Stimulated activated CD8-positive, alpha-beta memory T cell treated with anti-CD3 and anti-CD28 coated beads, Interleukin-15, amount 100 ng/mL, for 24 hours (primary cell): ENCODE measurements at places on chromosomes 16 and 17.

DNA sequence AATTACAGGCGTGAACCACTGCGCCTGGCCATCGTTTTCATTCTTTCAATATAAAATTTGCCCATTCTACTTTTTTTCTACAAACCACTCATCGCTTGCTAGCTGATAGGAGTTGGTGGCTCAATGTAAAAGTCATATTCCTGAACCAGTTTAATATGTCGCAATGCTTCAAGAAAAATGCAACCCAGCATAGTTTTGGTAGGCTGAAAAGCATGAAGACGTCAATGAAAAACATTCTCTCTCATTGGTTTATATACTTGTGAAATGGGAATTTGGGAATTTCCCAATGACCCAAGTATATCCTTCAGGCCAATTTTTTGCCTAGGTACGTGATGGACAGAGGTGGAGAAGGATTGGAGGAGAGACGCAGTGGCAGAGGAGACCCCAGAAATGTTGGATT lies 26.9 kb downstream of the USP43 start:
- no peak for DNase-seq

DNA sequence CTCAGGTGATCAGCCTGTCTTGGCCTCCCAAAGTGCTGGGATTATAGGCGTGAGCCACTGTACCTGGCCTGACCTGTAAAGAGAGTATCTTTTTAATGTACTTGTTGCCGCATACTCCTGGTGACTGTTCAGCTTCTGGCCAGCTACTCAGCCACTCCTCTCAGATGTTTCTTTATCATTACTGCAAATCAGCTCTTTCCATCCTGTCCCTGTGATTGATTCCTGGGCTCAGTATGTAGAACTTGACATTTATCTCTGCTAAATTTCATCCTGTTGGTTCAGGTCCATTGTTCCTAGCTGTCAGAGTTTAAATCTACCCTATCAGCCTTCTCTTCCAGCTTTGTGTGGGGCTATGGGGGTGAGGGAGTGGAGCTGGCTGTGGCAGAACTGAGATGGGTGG lies 211.5 kb upstream of the ASIC2 start:
- no peak for DNase-seq

- no peak for DNase-seq
Observed at GRCh38 chr16:16869746-16870145, 490.8 kb downstream of the NPIPA7 start.

- DNase-seq = no peak
Observed at GRCh38 chr17:44887971-44888954, 11.0 kb downstream of the EFTUD2 start.

DNA sequence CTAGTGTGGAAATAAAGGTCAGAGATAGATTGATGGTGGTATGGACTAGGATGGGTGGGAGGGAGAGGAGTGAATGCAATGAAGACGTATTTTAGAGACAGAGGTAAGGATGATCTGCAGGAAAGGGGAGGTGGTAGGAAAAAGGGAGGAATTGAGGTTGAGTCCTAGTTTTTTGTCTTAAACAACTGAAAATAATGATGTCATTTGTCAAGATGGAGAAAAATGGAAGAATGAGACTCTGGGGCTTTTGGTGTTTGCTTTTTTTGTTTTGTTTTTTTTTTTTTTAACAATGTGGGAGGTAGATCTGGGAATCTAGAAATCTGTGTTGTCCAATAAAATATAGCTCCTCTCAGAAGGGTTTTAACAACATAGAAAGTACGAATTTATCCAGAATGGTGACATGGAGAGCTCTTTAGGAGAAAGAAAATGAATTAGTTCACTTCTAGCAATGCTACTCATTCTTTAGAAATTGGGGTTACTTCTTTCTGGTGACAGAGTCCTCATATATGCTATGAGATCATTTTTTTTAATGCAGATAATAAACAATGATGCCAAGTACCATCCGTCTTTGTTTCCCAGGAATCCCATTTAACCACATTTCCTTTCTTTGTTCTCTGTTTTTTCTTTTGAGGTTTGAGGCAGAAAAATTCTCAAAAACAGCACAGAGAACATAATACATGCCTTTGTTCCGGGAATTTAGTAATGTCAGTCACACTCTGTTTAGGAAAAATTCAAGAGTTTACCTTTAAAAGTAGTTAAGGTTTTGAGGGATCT lies 225.3 kb upstream of the COX10 start:
- DNase-seq = no peak

GRCh38 chr16:1220841-1221627 lies 4.0 kb downstream of the TPSG1 start:
- DNase-seq = no peak

DNA sequence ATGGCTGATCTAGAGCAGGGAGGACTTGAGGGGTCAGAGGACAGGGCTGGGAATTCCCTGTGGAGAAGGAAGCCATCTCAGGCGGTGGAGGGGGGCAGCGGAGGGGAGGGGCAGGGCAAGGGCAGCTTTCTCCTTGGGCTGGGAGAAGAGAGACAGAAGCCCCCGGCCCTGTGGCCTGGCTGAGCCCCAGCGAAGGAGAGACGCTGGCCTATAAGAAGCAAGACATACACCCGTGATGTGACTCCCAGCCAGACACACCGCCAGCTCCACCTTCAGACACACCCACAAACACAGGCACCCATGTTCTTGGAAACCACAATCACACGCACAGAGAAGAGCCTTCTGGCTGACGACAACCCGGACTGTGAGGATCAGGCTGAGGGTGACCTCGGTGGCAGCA lies 10.0 kb downstream of the TRPV3 start:
- no peak for DNase-seq

DNA sequence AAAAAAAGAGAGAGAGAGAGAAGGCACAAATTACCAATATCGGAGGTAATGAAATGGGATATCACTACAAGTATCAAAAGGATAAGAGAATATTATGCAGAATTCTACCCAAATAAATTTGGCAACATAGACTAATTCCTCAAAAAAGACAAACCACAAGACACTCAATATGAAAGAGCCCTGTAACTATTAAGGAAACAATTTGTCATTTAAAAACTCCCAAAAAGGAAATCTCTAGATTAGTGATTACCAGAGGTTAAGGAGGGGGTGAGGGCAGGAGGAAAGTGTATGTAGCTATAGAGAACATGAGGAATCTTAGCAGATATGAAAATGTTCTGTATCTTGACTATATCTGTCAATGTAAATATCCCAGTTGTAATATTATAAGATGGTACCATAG lies 54.0 kb downstream of the CFDP1 start:
- DNase-seq = no peak

DNA sequence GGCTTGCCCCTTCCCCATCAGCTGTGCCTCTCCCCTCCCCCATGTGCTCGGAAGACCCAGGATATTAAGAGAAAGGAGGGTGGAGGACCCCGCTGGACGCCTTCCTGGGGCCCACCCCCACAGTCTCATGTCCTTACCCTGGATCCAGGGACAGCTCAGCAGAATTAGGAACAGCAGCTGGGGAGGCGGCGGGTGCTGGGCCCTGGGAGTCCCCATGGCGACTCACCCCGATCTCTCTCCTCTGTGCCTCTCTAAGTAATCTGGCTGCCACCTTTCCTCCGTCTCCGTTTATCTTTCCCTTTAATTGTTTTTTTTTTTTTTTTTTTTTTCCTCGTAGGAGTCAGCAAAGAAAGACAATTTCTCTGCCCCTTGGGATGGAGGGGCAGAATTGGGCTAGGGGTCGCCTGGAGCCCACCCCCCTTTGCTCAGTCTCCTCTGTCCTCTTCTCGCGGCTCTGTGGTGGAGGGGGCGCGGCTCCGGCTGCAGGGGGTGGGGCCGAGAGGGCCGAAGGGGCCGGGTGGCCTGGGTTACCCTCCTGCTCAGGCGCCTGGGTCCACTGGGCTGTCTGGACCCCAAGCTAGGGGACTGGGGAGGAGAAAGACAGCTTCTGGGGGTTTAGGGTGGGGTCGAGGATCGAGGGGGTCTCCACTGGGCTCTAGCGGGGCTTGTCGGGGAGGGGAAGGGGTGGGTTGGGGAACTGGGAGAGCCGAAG lies 390 bp downstream of the SEZ6L2 start:
- DNase-seq = no peak

DNA sequence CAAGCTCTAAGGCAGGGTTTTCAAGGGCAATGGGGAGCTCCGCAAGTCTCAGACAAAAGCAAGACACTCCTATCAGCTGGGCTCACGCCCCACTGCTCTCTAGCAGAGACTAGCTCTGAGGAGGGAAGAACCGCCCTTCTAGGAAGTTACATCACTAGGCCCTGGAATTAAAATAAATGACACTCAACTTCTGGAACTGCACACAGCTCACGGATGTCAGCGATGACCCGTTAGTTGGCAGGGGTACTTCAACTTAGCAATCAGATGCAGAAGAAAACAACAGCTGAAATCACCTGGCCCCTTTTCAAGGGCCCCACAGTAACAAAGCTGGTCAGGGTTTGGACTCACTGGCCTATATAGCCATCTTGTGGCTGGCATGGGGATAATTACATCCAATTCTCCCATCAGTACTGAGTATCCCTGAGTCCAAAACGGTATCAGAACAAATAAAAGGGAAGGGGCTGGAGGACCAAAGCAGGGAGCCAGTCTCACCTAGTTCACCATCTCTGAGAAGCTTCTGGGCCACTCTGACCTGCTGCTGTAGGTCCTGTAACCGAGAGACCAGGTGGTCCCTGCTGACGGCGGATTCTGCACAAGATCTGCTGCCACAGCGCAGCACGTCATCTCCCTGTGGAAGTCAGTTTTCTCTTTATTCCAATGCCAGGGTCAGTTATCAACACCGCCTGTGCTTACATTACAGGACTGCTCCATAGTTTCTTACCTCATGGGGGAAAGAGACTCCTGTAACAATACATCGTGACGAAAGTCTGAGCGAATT lies 22.2 kb downstream of the SERPINF1 start:
- DNase-seq = no peak

DNA sequence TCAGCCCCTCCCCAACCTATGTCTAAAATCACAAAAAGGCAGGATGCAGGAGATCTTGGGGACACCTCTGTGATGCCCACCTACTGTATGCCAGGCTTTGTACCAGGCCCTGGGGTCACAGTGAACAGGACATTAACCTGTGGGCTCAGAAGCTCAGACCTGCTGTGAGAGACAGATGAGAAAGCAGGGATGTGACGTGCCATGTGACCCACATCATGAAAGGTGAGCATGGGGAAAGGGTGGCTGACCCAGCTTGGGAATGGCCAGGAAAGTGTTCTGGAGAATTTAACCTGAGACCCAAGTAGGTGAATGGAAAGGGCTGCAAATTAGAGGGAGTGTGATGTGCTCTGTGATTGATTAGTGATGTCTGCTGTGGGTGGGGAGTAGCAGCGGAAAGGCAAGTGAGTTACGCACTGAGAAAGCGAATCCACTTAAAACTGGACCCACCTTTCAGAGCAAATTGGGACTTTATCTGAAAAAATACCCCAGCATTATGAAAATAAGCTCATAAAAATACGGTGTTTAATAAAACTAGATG lies 132.2 kb downstream of the IRF8 start:
- DNase-seq = no peak

- DNase-seq = no peak
Observed at GRCh38 chr16:54554581-54554980, 268.0 kb upstream of the IRX3 start.

DNA sequence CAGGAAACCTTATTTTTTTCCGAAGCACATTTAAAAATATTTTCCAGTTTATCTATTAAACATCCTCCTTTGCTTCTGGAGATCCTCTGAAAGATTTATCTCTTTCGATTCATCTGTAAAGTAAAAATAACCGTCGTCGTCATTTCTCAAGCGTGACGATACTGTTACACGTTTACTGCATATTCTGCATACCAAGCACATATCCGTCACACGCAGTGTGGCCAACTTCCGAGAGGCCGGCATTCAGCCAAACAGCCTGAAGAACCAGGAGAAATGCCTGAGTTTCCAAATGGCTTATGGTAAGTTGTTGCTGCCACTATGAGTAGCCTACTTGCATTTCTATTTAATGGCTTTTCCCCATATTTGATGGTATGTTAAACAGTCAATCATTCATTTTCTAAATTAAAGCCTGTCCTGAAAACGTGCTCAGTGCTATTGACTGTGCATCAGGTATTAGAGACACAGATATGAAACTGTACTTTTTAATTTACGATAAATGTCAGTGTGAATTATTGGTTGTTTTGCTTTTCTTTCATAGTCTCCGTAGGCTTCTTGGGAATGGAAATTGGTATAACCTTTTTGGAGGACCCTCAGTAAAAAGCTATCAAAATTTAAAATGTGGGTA lies 275.7 kb downstream of the WWOX start:
- no peak for DNase-seq

- no peak for DNase-seq
Observed at GRCh38 chr17:6914711-6915110, 81.1 kb upstream of the ALOX12 start.

DNA sequence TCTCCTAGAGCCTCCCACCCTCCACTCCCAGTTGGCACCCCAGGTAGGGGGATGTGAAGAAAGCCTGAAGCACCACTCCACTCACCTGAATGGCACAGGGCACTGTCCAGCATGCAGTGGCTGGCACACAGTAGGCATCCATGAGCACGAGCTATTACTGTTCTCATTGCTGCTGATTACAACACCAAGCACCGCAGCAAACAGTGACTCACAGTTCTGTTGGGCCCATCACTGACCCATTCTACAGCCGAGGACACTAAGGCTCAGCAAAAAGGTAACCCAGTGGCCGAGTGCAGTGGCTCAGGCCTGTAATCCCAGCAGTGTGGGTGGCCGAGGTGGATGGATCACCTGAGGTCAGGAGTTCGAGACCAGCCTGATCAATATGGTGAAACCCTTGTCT lies 2.7 kb downstream of the ZSCAN10 start:
- no peak for DNase-seq

- DNase-seq = no peak
Observed at GRCh38 chr17:63850401-63850800, 7.9 kb upstream of the SMARCD2 start.

- no peak for DNase-seq
Observed at GRCh38 chr16:82761236-82761635, 134.5 kb downstream of the CDH13 start.

GRCh38 chr16:83392743-83393142 lies 415.0 kb upstream of the HSBP1 start:
- DNase-seq = no peak

- no peak for DNase-seq
Observed at GRCh38 chr16:81848306-81848853, 69.3 kb downstream of the PLCG2 start.

DNA sequence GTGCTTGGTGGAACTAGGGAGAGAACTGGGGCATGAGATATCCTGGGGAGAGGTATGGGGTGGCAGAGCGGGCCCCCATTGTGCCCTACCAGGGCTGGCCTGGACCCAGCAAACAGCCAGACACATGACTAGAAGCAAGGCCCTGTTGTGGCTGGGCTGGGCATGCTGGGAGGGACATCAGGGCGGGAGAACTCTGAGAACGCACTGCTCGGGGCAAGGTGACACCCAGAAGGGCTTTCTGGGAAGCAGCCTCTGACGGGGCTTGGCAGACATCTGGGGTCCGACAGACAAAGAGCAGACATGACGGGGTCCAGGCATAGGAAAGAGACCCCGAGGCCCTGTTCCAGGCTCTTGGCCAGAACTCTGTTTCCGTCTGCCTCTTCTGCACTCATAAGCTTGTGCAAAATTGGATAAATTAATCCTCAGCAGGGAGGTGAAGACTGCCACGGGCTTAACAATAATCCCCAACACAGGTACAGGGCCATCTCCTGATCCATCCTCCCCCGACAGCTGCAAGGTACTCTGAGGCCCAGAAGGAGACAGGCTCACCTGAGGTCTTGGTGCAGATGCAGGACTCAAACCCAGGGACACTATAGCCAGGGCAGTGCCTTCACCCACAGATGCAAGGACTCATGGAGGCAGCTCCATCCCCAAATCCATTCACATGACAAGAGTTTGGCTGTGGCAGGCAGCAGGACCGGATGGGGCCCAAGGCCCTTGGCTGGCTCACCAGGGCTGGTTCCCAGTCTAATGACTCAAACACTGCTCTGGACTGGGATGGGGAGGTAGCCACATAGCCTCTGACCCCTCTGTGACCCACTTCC lies 5.4 kb downstream of the SREBF1 start:
- no peak for DNase-seq
